Kidney (tissue), 22 donors: ENCODE measurements at places on chromosomes 12 and 14. TPM values are rescaled to one million over a fixed set of nuclear protein-coding genes. Genes with fewer than 3 reads are reported as not detected.
A peak's percentile ranks its signal among the peaks of the same experiment; 100 is the strongest.

Gene CLEC4D
- not detected for polyA plus RNA-seq

Gene MAP3K9
- polyA plus RNA-seq, result 1.0 TPM

Gene MYH6
- polyA plus RNA-seq, result 0.13 TPM

Gene E2F7
- polyA plus RNA-seq, result not detected

Gene TOMM20L
- not detected for polyA plus RNA-seq

Gene HOXC12
- not detected for polyA plus RNA-seq

Gene PLD4
- not detected for polyA plus RNA-seq

GRCh38 chr12:95358111-95359083, 115.6 kb upstream of the METAP2 start:
- no peak for DNase-seq

DNA sequence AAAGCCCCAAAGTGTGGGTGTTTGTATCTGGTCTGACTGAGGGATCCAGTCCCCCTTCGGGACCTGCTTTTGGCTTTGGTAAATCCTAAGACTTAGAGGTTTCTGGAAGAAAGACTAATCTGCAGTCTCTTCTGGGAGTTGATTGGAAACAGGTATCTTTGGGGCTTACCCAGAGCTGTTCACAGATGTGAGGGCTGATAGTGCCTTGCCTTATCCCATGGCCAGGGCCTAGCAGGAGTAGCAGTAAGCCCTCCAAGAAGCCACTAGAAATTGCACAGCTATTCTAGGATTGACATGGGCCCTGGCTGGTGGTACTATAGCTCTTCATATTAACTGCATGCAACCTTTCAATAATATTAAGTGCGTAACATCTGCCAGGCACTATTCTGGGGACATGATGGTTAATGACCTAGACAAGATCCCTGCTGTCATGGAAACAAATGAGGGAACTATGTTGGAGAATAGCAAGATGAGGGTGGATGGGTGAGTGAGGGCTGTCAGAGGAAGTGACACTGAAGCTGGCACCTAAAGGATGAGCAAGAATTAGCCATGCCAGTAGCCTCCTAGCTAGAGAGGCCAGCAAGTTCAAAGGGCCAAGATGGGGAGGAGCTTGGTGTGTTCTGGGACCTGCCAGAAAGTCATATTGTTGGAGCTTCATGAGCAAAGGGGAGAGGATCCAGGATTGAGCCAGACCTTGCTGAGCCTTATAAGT, 71.7 kb downstream of the CRADD start:
- DNase-seq, result no peak

DNA sequence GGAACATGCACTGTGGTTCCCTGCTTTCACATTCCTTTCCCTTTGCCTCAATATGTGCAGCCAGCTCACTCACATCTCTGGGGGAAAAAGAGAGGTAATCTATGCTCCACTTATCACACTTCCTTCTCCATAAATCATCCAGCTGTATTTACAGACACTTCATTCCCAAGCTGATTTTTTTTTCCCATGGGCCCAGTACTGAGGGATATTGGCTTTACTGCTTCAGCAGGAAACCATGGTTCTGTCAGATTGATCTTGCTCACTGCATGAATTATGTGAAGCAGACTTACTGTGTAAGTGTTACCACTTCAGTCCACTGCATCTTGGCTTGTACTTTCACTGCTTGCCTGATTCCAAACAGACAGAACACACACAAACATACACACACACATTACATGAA, 555.6 kb downstream of the CCER1 start:
- DNase-seq, result no peak

- DNase-seq, result peak; percentile 90
Observed at GRCh38 chr12:107092669-107093416, 506 bp downstream of the CRY1 start.

DNA sequence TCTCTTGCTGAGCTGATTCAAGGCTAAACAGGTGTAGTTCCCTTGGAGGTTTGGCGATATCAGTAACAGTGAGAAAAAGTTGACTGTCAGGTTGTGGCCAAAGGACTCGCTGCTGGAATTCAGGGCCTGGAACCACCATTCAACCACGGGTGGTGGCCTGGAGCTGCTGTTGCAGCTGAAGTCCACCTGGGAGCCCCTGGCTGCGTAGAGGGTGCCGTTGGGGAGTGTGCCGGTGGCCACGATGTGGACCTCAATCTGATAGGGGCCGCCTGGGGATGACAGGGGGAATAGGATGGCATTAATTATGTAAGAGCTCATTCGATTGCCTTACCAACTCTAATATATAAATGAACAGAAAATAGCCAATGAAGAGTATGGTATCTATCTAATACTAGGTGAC, 21.2 kb upstream of the WSB2 start:
- no peak for DNase-seq

DNA sequence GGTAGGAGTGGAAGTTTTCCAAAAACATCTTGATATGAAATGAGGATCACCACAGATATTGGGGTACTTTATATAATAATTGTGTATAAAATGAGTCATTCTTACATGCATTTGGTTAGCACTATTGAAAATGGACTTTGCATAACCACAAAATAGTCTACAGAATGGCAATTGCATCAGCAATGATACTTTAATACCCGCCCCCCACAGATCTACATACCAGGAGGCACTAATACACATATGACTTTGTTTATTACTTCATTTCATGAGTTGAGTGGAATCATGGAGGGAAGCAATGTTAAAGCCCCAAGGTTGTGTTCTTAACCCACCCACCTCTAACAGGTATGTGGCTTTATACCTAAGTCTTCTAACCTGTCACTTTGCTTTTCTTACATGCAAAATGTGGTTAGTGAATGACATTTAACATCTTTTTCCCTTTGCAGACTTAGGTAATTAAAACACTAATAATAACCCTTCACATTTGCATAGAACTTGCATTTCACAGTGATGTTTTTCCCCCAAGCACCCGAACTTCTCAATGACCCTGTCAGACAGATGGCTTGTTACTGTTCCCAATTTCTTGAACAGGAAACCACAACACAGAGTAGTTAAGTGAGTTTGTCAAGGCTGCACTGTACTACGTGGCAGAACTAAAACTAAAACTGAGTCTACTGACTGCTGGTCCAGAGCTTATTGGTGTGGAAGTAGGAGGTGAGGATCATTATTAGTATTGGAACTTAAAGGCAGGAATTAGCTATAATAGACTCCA, 101.9 kb downstream of the NPAS3 start:
- DNase-seq, result no peak

GRCh38 chr14:38500125-38500524, 244.2 kb upstream of the CLEC14A start:
- DNase-seq, result no peak

- DNase-seq, result peak; percentile 72
Observed at GRCh38 chr14:103198131-103199105, 75.2 kb downstream of the TNFAIP2 start.

DNA sequence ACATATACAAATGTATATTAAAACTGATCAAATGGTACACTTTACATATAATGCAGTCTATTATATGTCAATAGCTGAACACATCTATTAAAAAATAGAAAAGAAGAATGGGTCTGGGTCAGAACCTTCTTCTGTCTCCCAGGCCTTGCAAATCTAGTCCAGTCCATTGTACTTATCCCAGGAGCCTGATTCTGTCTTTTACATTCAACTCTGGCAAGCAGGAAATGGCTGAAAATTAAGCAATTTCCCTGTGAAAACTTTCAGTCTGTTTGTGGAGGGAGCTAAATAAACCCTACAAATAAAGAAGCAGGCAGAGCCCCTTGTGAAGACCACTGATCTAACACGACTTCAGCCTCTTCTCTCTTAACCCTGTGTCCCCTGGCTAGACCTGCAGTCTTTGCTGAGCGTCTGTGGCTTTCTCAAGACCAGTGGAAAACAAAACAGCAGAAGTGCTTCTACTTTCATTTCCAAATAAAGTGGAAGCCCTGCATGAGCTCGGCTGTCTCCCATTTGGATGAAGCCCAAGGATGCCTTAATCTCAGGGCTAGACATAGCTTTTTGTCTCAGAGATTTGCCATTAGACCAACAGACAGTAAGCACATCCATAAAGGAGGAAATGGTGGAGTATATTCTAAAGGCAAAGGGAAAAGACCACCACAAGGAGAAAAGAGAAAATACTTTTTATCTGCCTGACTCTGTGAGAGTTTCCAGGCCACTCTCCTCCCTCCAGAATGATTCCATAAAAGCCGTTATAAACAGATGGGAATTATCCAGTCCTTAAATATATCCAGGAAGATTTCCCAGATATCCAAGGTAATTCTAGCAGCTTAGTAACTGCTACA, 48.2 kb downstream of the CRACR2A start:
- DNase-seq, result no peak

GRCh38 chr12:59660921-59661597, 65.2 kb downstream of the SLC16A7 start:
- no peak for DNase-seq

GRCh38 chr14:73463411-73463810, 5.1 kb upstream of the NUMB start:
- no peak for DNase-seq

GRCh38 chr12:94172973-94173372, 24.6 kb downstream of the PLXNC1 start:
- DNase-seq, result no peak

- no peak for DNase-seq
Observed at GRCh38 chr14:42470427-42470719, 863.7 kb downstream of the LRFN5 start.

DNA sequence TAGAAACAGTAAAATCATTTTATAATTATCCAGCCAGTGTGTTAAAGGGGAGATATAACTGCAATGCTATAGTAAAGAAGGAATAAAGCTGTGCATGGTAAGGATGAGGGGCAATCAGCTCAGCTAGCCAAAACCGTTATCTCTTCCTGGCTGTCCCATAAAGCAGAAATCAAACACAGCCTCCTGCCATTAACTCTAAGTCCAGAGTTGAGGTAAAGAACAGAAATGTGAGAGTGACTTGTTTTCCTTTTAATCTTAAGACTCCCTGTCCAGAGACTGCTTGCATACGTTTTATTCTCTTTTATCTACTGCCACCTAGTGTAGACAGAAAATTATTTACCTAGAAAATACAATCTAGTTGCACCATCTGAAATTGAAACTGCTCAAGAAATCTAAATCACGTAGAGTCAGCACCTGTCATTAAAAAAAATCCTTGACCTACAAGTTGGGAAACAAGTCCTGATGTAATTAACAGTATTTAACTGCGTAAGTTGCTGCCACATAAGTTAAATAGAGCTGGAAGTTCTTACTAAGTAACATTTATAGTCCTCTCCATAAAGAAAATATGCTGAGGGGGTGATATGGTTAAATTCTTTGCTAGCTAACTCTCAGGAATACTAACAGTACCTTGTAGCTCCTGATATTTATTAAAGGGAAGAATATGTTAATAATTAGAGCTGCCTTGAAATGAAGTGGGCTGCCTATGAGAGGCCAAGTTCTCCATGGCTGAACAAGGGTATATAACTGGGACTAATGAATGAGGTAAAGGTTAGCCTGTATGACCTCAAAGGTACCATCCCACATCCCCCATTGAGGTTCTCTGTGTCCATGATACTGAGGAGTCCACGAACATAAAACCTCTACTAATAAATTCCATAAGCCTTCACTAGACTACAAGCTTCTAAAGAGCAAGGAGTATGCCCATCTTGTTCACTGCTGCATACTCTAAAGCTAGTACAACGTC, 62.7 kb downstream of the GALNT4 start:
- DNase-seq, result no peak

DNA sequence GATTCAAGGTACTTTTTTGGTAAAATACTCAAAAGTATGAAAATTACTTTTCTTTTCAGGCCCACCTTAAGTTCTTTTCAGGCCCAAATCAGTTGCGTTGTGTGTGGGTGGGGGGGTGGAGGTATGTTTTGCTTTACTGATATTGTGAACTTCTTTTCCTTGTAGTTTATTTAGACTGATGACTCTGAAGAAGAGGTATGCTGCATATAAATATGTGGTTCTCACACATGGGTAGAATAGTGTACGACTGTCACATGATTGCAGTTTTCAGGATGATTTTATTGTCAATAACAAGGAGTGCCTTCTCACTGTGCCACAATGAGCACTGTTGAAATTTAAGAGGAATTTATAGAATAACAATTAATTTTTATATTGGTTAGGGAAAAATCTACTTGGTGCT, 166.6 kb upstream of the ATP2B1 start:
- no peak for DNase-seq

- DNase-seq, result peak; percentile 34
Observed at GRCh38 chr14:98633380-98633779, 638.6 kb downstream of the BCL11B start.
